Bone marrow (tissue), 2 donors: ENCODE measurements at places on chromosomes 12 and 14.

DNA sequence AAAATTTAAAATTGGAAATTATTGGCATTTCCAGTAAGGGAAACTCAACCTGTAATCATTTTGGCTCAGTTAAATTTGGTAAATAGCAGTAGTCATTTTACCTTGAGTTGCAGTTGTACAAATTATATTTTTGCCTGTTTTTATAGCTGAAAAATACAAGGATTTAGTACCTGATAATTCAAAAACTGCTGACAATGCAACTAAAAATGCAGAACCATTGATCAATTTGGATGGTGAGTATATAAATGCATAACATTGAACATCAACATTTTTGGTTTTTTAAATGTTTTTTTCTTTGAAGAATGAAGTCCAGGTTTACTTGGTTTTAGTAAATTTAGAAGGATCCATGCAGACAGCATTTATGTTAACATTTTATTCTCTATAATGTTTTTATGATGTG, 9.0 kb downstream of the RTRAF start:
- no peak for DNase-seq

DNA sequence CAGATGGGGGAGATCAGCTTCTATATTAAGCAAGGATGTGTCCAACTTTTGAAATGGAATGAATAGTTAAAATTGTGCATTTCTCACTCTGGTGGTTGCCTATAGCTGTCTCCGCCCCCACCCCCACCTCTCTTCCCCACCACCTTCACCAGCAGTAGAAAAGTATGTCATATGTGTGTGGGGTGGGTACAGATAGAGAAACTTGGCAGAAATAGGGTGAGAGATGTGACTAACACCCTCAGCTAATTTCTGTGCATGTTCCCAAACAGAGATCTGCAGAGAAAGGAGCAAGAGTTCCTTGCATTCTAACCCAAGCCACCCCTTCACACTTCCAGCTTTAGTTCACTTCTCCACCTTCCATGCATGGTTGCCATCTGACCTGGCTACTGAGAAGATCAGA, 980.1 kb downstream of the NRXN3 start:
- DNase-seq, result no peak

- no peak for DNase-seq
Measured at GRCh38 chr12:116718655-116719454, 19.0 kb downstream of the SPRING1 start.

GRCh38 chr12:132393245-132393795, 63.9 kb upstream of the GALNT9 start:
- DNase-seq, result no peak

DNA sequence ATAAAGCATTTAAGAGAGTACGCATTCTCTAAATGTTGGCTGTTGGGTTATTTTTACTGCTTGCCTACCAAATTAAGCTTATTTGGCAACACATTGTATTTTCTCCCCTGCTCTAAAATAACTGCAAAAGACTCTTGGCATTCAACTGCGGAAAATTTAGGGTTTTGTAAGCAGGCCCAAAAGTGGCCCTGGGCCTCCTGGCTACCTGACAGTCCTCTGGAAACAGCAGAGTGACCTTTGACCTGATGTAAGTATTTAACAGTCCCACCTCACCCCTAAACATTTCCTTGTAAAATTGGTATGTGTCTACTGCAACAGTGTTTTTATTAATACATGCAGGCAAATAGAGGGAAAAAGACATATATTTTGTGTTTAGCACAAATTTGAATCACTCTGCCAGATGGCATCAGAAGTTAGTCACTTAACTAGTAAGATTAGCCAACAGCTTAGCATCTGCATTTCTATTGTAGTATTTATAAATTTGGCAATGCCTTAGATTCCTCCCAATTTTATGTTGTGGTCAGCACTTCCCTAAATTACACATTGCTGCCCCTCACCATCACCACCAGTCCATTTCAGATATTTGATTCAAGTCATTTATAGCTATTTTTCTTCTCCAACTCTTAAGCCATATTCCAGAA, 11.2 kb downstream of the LLPH start:
- no peak for DNase-seq

DNA sequence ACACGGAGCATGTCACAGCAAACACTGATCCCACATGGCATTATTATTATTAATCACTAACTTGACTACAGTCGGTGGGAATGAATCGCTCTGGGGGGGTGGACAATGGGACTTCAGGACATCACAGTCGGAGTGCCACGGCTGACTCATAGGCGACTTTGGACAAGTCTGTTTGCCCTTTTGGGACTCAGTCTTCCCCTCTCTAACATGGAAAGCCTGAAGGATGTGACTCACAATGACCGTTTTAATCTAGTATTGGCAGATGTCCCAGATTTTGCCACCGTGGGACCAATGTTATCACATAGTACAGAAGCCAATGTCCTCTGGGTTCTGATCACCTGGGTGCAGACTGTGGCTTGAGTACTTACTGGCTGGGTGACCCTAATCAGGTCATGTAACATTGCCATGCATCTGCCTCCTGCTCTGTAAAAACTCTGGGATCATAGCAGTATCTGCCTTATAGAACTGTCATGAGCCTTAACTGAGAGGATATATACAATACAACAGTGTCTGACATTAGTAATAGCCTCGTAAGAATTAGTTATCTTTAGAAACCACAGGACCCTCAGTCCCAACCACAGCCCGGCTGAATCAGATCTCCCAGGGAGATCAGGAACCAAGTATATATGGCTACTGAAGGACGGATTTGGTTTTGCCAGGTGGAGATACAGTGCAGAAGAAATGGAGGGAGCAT, 362.6 kb downstream of the BCL11B start:
- no peak for DNase-seq

DNA sequence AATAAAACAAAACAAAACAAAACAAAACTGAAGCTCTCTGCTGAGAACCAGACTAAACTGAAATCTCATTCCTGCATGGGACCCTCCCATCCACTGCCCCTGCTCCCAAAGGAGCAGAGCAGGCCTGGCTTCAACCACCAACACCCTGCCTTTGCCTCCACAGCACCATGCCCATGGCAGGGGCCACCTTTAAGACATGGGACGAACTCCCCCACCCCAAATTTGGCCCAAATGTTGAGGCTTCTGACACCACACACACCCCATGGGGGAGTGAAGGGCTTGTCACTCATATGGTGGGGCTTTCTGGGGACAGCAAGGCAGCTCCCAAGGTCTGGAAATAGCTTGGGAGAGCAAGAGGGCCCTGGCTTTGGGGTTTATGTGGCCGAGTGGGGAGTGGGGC, 177.2 kb downstream of the KIF26A start:
- no peak for DNase-seq

GRCh38 chr12:5507401-5507935, 75.6 kb downstream of the NTF3 start:
- no peak for DNase-seq

- no peak for DNase-seq
Measured at GRCh38 chr14:53570411-53571387, 385.9 kb downstream of the BMP4 start.

DNA sequence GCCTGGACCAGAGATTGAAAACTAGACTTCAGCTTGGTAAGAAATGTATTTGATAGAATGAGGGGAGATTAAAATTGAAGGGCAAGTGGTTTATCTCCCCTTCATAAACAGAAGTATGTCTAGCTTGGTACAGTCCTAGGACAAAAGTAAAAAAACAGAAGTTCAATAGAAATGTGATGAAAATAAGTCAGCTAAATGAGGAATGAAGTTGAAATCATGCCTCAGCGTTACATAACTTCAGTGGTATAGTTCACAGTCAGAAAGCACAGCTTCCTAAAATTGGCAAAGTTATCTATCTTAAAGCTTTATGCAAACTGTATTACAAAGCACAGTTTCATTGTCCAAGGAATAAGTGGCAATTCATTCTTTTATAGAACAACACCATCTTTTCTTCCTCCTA, 90.2 kb upstream of the SYT10 start:
- DNase-seq, result no peak

- DNase-seq, result no peak
Measured at GRCh38 chr12:55659486-55660385, 23.0 kb downstream of the OR10P1 start.

- no peak for DNase-seq
Measured at GRCh38 chr14:50594577-50595316, 34.8 kb downstream of the ATL1 start.

- no peak for DNase-seq
Measured at GRCh38 chr14:97177016-97177415, 379.8 kb downstream of the VRK1 start.

- DNase-seq, result no peak
Measured at GRCh38 chr14:92572050-92572449, 58.5 kb downstream of the RIN3 start.

DNA sequence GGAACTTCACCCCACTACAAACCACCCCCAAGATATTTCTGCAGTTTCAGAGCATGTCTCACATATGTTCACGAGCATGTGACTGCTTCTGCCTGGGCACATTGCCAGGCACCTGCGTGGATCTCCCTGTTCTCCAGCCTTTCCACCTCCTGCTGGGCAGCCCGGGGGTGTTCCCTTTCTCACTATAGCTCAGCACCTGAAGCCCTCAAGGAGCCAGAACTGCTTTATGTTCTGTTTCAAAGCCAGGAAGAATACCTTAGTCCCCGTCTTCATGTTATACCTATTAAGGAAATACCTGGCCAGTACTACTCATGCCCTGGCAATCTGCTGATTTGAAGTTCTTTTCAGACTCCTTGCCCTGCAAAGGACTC, 4.2 kb upstream of the FGF6 start:
- no peak for DNase-seq

DNA sequence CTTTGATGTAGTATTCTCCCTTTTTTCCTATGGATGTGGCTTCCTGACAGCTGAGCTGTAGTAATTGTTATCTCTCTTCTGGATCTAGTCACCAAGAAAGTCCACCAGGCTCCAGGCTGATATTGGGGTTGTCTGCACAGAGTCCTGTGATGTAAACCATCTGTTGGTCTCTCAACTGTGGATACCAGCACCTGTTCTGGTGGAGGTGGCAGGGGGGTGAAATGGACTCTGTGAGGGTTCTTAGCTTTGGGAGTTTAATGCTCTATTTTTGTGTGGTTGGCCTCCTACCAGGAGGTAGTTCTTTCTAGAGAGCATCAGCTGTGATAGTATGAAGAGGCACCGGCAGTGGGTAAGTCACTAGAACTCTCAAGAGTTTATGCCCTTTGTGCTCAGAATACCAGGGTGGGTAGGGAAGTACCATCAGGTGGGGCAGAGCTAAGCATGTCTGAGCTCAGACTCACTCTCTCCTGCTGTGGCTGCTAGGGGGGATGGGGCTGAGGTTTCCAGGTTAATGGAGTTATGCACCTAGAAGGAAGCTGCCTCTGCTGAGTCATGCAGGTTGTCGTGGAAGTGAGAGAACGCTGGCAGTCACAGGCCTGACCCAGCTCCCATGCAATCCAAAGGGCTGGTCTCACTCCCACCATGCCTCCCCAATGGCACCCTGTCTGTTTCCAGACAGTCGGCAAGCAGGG, 3.0 kb upstream of the TAS2R14 start:
- no peak for DNase-seq

GRCh38 chr12:103317220-103317619, 178.5 kb downstream of the C12orf42 start:
- DNase-seq, result no peak

DNA sequence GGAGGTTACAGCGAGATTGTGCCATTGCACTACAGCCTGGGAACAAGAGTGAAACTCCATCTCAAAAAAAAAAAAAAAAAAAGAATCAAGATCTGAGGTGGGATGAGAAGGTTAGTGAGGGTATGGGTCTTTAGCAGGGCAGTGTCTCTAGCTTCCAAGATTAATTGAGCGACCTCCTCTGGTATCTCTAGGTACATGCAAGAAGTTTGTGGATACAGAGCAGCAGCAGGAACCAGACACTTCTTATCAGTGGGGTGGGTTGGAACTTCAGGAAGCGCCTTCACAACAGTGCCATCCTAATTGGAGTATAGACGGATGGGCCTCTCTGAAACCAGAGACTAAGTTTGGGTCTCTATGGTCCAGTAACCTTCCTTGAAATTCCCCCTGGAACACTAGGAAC, 51.9 kb upstream of the CISTR start:
- DNase-seq, result no peak

DNA sequence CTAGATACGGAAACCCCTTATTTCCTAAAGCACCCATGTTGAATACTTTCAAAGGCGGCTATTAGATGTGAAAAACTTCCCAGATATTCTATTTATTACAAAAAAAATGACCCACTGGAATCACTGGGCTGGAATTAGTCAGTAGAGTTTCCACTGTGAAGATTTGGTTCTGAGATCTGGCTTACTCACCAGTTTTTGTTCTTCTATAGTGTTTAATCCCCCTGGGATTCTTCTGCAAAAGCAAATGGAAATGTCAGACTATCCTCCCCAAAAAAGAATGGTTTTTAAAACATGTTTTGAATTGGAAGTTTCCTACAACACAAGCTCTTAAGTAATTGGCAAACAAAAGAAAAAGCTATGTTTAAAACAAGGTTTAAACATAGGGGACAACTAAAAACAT, 166.4 kb downstream of the STXBP6 start:
- DNase-seq, result no peak

DNA sequence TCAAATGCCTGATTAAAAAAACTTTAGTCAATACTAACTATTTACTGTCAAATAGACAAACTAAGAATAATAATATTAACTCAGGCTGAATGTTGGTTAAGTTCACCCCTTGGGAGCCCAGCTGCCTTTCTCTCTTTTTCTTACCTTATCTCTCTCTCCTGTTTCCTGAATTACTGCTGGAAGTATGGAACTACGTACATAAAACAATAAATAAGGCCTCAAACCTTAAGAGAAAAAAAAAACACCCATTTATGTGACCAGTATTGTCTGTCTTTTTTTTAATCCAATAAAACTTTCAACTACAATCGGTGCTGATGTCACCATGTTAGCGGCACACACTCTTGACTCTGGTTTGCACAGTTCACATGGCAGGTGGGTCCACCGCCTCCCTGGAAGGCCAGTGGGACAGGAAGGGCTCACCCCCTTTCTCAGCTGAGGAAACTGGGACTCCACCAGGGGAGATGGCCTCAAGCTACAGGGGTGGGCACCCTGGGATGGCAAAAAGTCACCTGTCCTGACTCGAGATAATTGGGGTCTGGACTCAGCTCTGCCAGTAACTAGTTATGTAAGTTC, 21.3 kb downstream of the BCL11B start:
- no peak for DNase-seq
